AG20443 (cell line): ENCODE measurements at places on chromosomes 2 and 18.
A peak's percentile ranks its signal among the peaks of the same experiment; 100 is the strongest.

- no peak for DNase-seq
Observed at GRCh38 chr2:237665713-237666143, 38.3 kb downstream of the LRRFIP1 start.

- DNase-seq: no peak
Observed at GRCh38 chr18:36560187-36560586, 262.7 kb downstream of the FHOD3 start.

DNA sequence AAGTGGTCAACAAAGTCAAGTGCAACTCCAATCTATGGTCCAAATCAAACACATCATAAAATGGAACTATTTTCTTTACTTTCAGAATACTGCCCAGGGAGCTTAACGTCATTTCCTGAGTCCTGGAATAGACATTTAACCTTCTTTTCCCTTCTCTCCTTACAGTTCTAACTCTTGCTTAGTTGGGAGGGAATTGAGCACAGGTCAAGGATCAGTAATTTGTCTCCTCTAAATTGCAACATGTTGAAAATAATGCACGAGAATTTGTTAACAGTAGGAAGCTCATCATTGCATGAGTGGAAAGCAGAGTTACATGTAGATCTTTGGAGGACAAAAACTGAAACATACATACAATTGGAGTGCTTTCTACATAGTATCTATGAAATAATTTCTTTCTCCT is 87.7 kb downstream of the MEP1B start:
- no peak for DNase-seq

DNA sequence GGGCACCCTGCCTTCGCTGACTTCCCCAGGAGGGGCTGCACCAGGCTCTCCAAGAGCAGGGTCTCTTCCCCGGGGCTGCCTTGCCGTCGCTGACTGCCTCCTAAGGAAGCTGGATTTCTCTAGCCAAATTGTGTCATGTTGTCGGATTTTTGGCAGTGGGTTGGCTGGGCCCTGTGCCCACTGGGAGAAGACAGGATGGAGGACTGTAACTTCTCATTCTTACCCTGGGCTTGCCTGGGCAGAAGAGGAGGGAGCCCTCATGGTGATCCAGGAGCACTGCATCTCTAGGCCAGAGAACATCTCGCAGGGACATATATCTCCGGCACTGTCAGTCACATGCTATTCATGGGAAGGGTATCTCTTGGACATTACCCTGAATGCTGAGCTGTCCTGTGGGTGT is 6.3 kb downstream of the MYO7B start:
- peak; percentile 37 for DNase-seq

DNA sequence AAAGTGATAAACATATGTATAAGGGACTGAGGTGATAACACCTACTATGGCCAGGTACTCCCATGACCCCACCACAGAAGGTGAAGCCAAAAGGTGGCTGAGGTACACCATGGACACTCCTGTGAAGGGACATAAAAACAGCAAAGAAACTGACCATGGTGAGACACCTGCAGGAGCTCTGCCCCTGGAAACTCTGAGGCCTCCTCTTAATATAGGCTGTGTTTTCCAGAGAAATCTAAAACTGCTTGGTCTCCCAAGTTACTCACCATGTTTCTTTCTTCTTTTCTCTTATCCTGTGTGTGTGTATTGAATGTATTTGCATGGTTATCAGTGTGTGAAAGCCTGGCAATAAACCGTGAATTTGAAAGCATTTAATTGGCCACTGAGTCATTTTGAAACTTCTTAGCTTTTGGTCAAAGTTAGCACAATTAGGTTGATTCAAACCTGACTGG is 739.3 kb upstream of the GCFC2 start:
- DNase-seq: no peak

DNA sequence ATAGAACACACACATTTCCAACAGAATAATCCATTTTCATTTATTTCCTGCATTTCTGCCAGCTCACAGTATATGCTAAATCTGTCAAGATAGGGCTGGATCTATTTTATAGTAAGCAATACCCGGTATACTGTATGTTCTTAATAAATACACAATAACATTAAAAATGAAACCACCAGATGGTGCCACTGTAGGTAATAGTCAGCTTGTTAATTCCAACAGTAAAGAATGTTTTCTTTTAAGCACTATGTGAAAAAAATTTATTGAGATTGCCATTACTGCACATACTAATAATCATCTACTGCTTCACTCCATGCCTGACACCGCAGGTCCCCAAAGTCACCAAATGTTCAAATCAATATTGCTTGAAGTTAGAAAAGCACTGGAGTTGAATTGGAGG is 131.5 kb upstream of the PGAP1 start:
- DNase-seq: no peak

DNA sequence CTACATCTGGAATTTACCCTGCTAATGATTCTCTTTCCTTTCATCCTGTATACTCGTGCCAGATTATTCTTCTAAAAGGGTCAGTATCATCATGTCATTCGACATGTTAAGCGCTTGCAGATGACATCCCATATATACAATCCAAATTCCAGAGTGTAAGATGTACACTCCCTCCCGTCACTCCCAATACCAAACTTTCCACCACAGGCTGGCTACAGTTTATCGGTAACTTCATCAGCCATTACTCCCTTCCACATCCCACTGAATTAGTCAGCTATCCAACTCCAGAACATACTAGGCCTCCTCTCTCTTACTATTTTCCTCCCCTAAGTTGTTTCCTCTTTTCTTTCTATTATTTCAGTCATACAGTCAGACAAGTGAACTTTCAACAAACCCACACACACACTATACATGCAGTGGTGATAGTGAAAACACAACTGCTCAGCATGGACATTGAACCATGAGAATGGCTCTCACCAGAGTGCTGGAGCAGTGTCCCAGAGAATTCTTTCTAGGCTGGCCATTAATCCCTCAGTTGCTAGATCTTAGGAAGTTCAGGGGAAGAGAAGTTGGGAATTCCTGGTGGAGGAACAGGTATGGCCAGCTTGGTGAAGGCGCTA is 10.6 kb upstream of the NMI start:
- no peak for DNase-seq

DNA sequence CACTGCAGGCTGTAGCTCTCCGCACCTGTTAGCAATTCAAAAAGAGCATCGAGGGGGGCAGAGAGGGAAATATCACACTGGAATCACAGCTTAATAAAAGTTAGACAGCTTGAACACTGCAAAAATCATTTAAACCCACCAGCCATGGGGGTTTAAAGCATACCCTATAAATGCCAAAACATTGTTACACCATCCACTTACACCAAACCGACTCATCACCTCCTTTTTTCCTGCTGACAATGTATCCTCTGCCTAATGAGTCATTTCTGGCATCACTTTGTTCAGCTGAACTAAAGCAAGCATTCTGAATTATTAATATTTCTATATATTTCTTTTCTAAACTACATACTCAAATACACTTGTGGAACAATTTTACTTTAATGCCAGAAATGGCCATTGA is 21.6 kb downstream of the MC4R start:
- peak; percentile 12 for DNase-seq
